Calu3 (cell line): ENCODE measurements at places on chromosomes 2 and 18. TPM values are rescaled to one million over a fixed set of nuclear protein-coding genes. Genes with fewer than 3 reads are reported as not detected.

DNA sequence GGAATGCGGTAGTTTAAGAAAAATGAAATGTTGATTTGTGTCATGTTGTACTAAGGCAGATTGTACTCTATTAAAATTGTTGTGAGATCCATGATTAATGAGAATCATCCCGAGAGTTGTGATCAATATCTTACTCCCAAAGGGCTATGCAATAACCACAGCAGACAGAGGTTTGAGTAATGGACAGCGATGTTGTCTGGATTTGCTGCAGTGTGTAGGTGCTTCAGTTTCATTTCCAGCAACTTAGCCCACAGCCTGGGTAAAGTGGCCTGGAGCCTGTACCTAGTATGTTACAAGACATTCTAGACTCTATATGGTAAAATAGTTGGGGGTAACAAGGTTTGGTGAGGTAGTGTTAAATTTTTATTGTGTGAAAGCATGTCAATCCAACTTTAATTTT lies 794.3 kb upstream of the CDH7 start:
- DNase-seq = no peak

DNA sequence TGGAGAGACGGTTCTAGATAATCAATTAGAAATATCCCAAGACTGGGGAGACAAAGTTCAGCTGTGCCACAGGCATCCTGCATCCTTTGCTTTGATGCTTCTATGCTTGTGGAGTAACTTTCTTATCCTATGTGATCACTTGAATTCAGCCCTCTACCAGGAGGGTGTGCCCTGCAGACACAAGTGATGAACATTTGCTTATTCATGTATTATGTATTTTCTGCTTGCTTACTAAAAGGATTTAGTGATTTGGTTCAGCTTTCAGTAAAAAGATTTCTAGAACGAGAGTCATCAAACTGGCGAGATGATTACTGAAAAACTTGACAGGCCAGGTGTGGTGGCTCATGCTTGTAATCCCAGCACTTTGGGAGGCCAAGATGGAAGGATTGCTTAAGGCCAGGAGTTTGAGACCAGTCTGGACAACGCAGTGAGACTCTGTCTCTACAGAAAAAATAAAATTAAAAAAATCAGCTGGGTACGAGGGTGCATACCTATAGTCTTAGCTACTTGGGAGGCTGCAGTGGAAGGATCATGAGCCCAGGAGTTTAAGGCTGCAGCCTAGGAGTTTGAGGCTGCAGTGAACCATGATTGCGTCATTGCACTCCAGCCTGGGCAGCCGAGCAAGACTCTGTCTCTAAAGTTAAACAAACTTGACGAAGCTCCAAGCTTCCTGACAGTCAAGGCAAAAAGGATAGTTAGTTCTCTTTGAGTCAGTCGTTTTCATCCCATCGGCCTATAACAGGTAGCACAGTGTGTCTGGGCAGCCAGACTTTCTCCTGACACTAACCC lies 13.3 kb downstream of the HK2 start:
- DNase-seq = no peak

- DNase-seq = no peak
These were observed 288.9 kb upstream of the FBXO11 start for GRCh38 chr2:48195169-48195568.

GRCh38 chr2:54122171-54122935 lies 6.9 kb downstream of the ACYP2 start:
- DNase-seq = no peak

- DNase-seq = no peak
These were observed 7.8 kb upstream of the CAVIN2 start for GRCh38 chr2:191854382-191855372.

GRCh38 chr18:56804395-56804794 lies 153.2 kb downstream of the WDR7 start:
- no peak for DNase-seq

- no peak for DNase-seq
These were observed 599.9 kb downstream of the TMEM182 start for GRCh38 chr2:103361712-103362111.

DNA sequence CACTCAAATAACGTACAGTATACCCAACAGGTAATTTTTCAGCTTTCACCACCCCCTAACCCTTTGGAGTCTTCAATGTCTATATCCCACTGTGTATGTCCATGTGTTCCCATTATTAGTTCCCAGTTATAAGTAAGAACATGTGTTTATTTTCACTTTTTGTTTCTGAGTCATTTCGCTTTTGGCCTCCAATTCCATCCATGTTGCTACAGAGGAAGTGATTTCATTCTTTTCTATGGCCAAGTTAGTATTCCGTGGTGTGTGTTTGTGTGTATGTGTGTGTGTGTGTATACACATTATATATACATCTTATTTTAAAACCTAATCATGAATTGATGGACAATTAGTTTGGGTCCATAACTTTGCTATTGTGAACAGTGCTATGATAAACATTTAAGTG lies 464.4 kb downstream of the CMPK2 start:
- DNase-seq = no peak

GRCh38 chr18:44096016-44096415 lies 584.7 kb upstream of the SETBP1 start:
- DNase-seq = no peak

- DNase-seq = no peak
These were observed 14.8 kb upstream of the NOTO start for GRCh38 chr2:73187549-73187948.

DNA sequence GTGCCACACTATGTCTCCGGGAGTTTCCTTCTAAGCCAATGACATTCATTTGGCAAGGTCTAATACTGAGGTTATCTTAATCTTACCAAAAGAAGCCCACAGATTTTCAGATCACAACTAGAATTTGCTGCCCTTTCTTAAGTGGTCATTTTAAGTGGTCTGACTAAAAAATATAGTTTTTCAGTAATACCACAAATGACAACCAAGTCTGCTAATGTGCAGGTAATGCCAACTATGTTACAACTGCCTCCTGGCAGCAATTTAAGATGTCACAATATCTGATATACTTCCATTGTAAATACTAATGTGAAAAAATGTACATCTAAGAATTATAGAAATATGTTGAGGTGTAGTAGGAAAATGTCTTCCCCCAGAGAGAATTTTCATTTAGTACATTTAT lies 49.3 kb downstream of the USP37 start:
- DNase-seq = no peak

- DNase-seq = no peak
These were observed 314.8 kb upstream of the LRP1B start for GRCh38 chr2:142445551-142446072.

DNA sequence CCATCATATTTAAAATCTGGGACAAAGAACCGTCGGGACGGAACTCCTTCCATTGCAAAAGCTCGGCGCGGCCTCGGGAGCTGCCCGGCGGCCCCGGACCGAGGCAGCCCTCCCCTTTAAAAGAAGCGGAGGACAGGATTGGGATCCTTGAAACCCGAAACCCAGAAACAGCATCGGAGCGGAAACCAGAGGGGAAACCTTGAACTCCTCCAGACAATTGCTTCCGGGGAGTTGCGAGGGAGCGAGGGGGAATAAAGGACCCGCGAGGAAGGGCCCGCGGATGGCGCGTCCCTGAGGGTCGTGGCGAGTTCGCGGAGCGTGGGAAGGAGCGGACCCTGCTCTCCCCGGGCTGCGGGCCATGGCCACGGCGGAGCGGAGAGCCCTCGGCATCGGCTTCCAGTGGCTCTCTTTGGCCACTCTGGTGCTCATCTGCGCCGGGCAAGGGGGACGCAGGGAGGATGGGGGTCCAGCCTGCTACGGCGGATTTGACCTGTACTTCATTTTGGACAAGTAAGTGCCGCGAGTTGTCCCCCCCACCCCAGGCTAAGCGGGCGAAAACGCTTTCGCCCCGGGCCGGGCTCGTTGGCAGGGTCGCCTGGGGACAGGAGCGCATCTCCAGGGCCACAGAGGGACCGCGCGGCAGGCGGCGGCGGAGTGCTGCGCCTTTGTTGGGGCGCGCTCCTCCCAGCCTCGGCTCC lies at the start of gene ANTXR1:
Gene ANTXR1 (plus strand): TSS at position 38 of the 698 bp plus-strand sequence. CDS start 321 bp downstream, at position 359.
- peak; percentile 9 for DNase-seq

DNA sequence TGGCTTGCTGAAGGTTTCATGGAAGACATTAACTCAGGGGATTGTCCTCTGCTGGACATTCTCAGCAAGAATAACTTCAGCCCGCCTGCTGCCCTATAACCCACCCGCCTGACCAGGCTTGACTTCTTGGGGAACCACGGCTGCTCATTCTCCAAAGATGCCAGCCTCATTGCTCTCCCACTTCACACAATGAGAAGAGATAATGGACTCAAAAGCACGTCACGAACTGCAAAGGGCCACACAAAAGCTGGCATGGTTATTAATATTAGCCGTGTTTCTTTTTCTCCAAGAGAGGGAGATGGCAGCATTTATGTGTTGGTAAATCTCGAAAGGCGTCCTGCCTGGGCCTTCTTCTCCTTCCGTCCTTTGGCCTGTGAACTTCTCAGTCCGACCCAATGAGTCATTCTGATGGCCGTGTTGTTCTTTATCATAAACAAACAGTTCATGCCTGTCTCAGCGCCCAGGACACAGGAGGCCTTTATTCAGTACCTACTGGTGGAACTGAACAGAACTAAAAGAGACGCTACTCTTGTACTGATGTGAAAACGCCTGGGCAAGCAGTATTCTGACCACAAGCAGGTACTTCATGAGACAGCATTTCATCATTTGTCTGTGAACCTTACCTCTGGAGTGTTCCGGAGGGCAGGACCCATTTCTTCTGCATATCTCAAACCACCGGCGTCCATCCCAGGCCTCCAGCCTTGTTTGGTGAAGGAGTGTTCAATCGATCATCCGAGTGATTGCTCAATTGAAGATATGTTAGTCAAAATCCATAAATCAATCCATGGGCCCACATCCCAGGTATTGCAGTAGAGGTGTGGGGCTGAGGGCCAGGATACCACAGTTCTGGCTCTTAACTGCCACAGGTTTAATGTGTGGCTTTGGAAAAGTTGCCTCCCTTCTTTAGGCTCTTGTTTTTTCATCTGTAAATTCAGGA lies 25.1 kb upstream of the KLHL29 start:
- DNase-seq = no peak

- no peak for DNase-seq
These were observed 188.3 kb upstream of the RND3 start for GRCh38 chr2:150675807-150676206.

DNA sequence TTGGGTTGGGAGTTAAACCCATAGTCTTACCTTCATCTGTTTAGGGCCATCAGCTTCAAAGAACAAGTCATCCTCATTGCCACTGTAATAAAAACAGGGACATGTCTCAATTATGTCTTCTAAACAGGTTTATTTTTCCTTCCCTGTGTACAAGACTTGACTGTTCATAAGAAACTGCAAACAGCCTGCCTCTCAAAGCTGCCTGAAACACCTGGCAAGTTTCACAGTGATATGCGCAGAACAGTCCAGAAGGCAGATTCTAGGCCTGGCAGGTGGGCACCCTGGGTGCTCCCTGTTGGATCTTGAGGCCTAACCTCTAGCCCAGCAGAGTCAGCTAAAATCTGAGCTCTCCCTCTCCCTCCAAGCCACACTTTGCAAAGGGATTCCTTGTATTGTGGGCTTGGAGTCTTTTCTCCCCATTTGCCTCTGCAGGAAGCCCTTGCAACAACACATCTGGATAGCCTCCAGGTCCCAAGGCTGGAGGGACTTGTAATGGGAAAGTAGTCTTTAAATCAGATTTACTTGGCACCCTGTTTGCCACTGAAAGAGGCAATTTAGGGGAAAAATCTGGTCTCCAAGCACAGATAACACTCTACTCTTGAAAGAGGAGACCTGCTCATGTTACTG lies 930 bp downstream of the IL1B start:
- no peak for DNase-seq

SAG gene
- not detected in 2 replicates for total RNA-seq

RAB6C gene
- total RNA-seq = not detected in 2 replicates
